IPS-NIHi11 (cell line): ENCODE measurements at places on chromosomes 3 and 15.

GRCh38 chr3:76456322-76456721, 583.6 kb upstream of the ROBO2 start:
- DNase-seq: no peak

GRCh38 chr3:15367059-15367458, 34.7 kb upstream of the SH3BP5 start:
- no peak for DNase-seq

- no peak for DNase-seq
Observed at GRCh38 chr15:69578787-69579583, 126.4 kb downstream of the RPLP1 start.

- DNase-seq: no peak
Observed at GRCh38 chr15:79161837-79162508, 71.4 kb upstream of the RASGRF1 start.

DNA sequence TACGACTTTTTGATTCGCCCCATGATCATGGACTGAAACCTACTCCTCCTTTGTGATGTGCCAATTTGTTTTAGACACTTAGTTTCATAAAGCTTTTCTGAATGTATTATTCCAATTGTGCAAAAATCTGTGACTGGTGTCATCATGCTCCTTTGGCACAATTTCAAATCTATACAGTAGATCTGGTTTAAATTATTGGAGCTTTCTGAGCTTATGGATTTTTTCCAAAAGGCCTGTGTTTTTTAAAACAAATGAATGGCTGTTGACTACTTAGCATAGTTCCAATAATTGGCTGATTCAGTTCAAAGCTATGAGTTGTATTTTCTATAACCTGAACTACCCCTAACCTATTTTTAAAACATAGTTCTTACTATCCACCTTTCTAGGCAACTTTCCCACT, 282.7 kb downstream of the CNTN3 start:
- DNase-seq: no peak

DNA sequence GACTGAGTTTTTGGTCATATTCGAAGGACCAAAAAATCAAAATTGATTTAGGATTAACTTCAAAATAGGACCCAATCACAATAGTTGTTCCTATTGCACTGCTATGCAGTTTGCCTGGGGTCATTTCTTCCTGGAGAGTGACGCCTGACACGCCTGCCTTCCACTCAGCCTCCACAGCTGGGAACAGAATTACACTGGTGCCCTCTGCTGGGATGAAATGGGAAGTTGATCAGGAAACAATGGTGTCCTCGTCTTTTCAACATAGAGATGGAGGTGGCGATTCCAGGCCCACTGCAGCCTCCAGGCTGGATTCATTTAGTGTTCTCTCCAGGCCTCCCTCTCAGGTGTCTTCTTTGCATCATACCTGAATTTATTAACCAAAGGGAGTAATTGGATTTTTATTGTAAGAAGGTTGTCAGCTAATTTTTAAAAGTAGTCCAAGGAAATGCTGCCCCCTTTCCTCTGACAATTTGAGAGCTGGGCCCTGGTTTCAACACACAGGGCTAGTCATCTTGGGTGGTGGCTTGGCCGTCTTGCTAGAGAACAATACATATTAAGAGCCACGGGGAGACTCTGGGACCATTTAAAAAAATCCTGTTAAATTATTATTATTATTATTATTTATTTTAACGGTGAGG, 69.7 kb downstream of the GAP43 start:
- DNase-seq: peak; percentile 80

- DNase-seq: no peak
Observed at GRCh38 chr15:87981969-87982368, 274.6 kb downstream of the NTRK3 start.

DNA sequence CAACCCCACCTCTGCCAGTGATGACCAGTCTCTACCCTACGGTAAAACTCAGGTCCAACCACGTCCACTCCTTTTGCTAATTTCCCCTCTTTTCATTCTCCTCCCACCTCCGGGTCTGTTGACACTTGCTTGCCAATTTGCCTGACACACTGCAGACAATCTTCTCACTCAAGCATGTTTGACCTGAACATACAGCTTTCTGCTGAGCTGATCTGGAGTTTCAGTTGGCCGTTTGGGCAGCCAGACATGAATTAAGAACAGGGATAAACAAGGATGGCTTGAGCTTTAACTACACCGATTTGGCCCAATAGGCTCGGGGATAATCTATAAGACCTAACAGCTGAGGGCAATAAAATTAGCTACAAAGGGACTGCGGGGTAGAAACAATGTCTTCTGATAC, 758.6 kb upstream of the CFAP20DC start:
- DNase-seq: no peak

DNA sequence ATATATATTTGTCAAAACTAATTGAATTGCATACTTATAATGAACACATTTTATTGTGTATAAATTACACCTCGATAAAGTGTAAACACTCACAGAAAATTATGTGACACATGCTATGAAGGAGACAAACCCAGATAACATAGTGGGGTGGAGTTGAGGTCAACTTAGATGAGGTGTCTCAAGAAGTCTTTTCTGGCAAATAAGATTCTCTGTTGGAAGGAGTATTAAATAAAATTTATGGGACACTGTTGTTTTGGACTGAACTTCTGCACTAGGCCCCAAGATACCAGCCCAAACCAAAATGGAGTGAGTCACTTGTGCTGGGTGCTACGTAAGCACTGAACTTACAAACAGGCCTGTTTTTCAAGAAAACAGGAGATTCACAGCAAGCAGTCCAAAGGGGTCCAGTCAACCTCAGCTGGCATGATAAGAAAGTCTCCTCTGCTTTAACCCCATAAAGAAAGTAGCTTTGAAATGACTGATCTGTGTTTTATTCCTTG, 18.7 kb downstream of the ACTC1 start:
- no peak for DNase-seq

DNA sequence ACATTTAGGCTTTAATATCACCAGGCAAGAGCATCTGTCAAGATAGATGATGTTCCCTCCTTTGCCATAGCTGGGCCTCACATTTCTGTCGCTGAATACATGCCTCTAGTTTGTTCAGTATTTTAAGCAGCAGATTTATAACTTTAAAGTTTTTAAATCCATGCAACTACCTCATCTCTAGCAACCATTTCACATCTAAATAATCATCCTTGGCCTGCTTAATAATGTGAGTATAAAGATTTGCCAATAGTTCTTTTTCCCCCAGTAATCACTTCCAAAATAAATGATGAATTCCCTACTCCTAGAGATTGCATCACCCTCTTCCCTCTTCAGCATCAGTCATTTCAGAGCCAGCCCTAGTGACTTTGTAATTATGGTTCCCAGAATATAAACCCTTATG, 36.2 kb upstream of the FILIP1L start:
- no peak for DNase-seq

DNA sequence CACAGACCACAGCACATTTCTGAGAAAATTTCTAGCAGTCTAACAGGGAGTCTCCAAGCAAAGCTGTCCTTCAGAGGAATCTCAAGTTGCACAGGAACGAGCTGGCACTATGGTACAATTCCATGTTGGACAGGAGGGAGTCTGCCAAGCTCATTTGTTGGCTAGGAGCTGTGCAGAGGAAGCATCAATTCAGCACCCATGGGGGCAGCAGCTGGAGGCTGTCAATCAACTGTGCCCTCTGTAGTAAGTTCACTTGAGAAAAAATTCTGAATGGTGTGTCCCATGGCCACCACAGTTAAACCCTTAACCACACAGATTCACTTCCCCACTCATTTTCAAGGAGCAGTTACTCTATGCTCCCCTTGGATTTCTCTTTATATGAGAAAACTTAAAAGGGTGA, 298.5 kb upstream of the PPP2R3A start:
- no peak for DNase-seq

GRCh38 chr3:30167541-30168011, 438.8 kb upstream of the TGFBR2 start:
- peak; percentile 26 for DNase-seq

DNA sequence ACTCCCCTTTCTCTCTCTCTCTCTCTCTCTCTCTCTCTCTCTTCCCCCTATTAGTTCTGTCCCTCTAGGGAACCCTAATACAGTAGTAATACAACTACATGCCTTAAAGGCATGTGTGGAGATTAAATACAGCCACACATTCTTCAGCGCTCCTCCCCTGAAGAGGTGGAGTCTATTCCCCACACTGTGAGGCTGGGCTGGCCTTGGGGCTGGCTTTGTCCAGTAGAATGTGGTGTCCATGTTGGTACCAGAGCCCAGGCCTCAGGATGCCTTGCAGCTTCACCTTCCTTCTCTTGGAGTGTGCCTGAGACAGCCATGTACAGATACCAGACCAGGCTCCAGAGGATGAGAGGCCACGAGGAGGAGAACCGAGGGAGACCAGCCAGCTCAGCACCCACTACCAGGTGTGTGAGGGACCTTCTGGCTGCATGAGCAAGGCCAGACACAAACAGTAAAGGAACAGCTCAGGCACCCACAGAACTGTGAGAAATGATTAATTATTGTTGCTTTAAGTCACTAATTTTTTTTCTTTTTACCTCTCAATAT, 10.7 kb downstream of the SLC6A20 start:
- no peak for DNase-seq

- no peak for DNase-seq
Observed at GRCh38 chr3:162658003-162658402, 1161.4 kb downstream of the OTOL1 start.

DNA sequence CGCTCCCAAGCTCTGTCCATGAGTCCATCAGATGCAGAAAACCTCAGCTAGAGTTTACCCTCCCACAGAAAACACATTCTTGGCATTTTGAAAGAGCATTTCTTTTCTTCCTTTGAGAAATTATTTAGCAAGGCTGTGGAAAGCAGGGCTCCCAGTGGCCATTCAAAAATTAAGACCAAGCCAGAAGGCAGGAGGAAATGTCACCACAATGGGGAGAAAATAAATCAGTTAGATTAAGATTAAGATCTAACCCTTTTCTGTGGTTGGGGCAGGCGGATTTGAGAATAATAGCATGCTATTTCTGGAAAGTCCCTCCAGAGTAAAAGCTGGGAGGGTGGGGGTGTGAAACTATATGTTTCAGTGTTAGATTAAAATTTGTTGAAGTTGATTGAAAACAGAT, 20.2 kb downstream of the LRIG1 start:
- DNase-seq: no peak

DNA sequence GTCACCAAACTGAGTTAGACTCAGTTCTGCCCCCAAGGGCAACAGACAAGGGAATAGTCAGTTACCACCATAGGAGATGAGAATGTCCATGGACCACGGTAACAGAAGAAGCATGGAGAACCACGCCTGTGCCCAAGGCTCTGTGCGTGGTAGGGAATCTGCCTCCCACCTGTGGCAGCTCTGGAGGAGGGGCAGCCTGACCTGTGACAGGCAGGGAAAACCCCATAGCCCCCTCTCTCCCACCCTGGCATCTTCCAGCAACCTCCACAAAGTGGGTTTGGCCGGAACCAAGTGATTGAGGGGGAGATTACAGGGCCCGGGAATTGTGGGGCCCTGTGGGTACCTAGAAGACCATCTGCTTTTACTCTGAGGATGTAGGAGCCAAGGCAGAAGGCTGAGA, 14.3 kb upstream of the LTF start:
- no peak for DNase-seq

GRCh38 chr3:20742903-20743552, 557.0 kb upstream of the SGO1 start:
- DNase-seq: peak; percentile 15

DNA sequence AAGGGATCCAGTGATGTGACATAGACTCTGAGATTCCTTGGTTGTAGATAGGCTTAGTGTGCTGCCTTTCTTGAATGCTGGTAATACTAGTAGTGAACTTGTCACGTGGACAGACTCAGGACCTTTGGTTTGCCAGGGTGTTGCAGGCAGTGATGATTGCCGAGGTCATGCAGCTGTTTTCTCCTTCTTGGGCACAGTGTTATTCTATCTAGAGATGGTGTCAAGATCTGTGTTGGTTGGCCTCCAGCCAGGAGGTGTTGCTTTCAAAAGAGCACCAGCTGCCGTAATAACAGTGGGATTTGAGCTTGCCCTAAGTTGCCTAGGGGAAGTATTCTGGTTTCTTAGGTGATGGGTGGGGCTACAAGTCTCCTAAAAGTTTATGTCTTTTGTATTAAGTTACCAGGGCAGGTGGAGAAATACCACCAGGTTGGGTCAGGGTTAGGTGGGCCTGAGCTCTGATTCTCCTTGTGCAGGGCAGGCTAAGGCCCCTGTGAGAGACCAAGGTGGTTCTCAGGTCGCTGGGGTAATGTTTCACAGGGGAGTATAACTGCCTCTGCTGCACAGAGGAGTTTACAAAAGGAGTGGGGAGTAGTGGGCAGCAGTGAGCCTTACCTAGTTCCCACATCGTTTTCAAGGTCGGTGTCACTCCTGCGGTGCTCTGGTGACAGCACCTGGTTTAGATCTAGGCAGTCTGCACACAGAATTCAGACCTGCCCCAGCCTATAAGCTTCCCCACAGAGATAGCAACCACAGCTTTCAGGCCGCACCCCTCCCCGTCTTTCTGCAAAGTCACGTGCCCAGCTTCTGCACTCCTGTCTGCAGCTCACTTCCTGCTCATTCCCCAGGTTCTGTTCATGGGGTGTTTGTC, 350.3 kb downstream of the DOCK3 start:
- peak; percentile 5 for DNase-seq

DNA sequence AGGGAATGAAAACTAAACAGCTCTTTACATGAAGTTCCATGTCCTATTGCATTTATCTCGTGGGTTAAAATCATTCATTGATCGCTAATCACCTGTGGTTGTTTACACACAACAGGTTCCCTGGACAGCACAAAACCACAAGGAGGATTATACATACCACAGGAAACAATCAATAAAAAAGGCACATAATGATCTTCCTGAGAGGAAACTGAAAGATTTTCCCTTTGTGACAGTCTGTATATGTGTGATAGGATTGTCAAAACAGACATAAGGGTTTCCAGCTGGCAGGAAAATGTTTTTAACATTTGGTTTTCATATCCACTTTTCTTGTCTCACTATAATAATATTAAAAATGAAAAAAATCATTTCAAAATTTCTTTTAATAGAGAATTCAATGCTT, 541.8 kb downstream of the NLGN1 start:
- no peak for DNase-seq

- no peak for DNase-seq
Observed at GRCh38 chr15:89794627-89795241, 18.6 kb downstream of the MESP2 start.

GRCh38 chr3:34886443-34886842, 752.9 kb upstream of the ARPP21 start:
- DNase-seq: no peak

DNA sequence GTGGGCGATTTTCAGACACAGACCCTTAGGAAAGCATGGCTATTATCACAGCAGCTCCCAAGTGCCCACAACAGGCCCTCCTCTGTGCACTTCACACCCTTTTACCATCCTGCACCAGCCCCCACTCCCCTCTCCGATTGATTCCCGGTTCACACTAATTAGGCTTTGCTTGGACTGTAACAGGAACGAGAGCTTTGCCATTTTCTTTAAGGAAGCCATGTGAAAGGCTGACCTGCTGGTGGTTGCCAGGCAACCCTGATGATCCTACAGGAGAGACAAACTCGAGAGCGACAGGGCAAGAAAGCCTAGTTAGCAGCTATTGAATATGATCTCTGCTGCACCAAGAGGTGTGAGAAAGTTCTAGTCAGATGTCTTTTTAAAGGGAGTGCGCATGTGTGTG, 28.2 kb upstream of the DET1 start:
- DNase-seq: peak; percentile 36
